ENCODE measurements at places on chromosomes 7 and 10.

- DNase-seq, result no peak
These were observed 24.3 kb downstream of the CTTNBP2 start for GRCh38 chr7:117848941-117849340.

GRCh38 chr10:130686689-130687300 is 550.6 kb downstream of the GLRX3 start:
- peak; percentile 2 for DNase-seq

- DNase-seq, result no peak
These were observed 362.8 kb upstream of the MBL2 start for GRCh38 chr10:53135213-53135896.

- no peak for DNase-seq
These were observed 23.6 kb downstream of the C10orf71 start for GRCh38 chr10:49322371-49323170.

GRCh38 chr7:19080093-19080492 is 37.3 kb downstream of the TWIST1 start:
- DNase-seq, result no peak

DNA sequence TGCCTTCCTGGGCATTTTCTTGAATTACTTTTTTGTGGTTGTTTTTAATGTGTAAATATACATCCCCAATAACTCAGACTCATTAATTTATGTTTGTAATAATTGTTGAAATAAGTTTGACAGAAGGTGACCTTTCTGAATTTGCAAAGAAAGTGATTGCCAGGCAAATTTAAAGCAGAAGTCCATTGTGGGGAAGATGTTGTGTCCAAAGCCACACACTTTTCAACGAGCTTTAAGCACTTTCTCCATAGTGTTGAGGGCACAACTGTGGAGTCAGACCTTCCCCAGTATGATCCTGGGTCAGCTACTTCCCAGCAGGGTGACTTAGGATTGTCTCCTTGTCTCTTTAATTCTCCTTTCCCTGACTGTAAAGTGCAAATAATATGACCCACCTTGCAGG is 52.5 kb downstream of the PTPRE start:
- no peak for DNase-seq

- no peak for DNase-seq
These were observed 293.2 kb upstream of the NFE2L3 start for GRCh38 chr7:25858525-25859411.

DNA sequence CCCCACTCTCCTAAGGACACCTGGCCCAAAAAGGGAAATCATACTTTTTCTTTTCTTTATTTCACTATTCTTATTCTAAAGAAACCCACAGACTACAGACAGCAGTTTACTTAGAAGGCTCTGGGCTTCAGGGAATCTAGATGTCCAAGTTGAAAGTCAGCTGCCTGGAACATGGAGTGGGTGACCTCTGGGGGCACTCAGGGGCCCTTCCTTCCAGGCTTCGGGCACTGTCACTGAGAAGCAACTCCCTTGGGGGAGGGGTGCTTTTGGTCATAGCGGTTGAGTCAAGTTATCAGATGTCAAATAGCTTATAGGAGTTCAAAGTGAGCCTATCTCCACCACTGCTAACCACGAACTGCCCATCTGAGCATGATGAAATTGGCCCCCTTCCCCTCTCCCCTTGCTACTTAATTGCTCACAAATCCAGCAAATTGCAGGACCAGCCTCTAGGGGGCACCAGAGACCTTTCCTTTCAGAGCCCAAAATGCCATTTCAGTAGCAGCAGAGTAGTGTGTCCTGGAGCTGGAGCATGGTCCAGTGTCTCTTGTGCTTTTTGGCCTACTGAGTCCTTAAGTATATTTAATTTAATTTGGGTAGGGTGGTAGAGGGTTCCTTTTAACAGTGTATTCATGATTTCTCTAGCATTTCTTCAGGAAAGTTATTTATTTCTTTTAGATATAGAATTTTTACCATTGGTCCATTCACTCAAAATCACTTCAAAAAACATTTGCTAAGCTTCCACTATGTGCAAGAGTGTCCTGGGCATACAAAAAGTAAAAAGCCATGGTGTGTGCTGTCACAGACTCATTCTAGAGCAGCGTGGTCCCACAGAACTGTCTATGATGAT is 463.8 kb downstream of the KCNMA1 start:
- peak; percentile 59 for DNase-seq

DNA sequence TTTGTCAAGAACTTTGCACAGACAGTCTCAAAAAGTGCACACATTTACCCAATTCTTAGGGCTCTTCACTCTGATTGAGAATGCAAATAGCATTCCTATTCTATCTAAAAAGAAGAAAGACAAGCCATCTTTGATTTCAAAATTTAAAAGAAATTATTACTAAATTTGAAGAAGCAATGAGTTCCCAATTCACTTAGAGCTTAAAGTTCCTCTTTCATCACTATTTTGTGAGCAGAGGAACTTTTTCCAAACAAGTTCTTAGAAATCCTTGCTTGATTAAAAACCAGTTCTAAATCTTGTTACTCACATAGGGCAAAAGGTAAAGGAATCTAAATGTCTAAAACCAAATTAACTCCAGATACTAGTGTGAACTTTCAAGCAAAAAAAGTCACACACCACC is 56.4 kb downstream of the TBXAS1 start:
- no peak for DNase-seq

All from RPMI8226 (cell line).